ENCODE measurements at places on chromosomes 4 and X.
A peak's percentile ranks its signal among the peaks of the same experiment; 100 is the strongest.

- DNase-seq, result no peak
Measured at GRCh38 chr4:62517716-62518115, 1317.6 kb downstream of the ADGRL3 start.

GRCh38 chrX:72659723-72660122 lies 54.4 kb downstream of the PHKA1 start:
- DNase-seq, result no peak

DNA sequence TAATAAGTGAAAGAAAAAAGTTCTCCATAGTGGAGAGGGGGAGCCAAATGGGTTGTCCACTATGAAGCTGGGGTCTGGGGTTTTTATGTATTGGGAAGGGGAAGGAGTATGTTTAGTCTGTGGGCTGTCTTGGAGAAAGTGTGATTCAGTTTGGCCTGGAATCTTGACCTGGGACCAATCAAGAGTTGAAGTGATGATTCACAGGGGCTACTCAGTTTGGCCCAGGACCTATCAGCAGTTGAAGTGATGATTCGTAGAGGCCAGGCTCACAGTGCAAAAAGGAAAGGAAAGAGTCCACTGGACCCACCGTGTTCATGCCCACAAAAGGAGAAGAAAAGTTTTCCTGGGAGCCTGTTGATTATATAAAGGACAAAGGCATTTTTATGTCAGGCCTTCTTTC lies 47.3 kb upstream of the RAB9B start:
- no peak for DNase-seq

DNA sequence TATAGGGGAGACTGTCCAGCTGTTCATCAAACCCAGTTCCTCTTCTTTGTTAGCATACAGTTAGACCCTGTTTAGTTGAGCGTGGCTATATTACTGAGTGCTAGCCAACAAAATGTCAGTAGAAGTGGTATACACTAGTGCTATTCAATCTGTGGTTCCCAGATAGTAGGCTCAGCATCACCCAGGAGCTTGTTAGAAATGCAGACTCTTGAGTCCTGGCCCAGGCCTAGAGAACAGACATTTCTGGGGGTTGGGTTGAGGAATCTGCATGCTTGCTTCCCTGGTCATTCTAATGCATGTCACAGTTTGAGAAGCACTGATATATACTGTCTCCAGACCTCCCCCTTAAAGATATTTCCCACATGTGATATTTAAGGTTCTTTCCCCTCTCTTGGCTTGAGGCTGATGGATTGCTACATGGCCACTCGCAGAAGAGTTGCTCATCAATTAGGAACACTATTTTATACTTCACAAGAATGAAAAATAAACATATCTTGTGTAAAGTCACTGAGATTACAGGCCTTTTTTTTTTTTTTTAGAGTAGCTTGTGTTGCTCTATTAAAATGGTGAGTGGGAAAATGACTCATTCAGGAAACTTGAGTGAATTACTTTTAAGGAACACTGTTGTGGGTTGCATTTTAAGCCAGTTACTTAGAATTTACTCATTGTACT lies 289.0 kb downstream of the STIM2 start:
- DNase-seq, result peak; percentile 47

GRCh38 chrX:14673764-14674163 lies 144.4 kb downstream of the GLRA2 start:
- no peak for DNase-seq

DNA sequence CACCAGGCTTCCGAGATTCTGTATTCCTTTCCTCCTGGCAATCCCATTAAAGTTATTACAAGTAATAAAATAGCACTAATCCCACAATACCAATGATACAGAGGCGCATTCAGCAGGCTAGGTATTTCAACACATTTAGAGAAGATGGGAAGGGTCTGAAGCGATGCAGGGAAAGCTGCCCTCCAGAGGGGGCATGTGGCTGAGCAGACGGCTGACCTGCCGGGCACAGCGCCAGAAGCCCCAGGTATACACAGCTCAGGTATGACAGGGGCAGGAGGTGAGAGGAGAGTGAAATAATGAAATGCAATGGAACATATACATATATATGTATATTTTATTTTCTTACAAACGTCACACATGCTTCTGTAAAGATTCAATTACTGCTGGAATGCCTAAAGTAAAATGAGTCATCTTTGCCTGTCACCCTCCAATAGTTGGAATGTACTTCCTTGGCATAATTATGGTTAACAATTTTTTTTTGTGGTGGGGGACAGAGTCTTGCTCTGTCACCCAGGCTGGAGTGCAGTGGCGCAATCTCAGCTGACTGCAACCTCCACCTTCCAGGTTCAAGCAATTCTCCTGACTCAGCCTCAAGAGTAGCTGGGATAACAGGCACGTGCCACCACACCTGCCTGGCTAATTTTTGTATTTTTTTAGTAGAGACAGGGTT lies 21.3 kb upstream of the CDKN2AIP start:
- no peak for DNase-seq

DNA sequence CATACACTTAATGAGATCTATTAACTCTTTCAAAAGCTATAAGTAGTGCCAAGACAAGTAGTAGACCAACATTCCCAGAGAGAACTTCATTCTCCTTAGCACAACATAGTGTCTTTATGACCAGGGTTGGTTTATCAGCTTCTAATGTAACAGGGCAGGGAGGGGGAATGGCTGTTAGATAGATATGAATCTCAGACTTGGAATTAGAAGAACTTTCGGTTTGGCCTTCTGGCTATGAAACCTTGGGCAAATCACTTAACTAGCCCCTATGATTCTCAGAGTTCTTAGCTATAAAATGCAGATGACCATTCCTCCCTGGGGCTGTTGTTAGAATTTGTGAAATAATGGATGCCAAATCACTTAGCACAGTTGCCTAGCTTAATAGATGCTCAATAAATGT lies 132.2 kb downstream of the SLC10A7 start:
- DNase-seq, result no peak

- DNase-seq, result no peak
Measured at GRCh38 chr4:31169846-31170245, 449.7 kb downstream of the PCDH7 start.

DNA sequence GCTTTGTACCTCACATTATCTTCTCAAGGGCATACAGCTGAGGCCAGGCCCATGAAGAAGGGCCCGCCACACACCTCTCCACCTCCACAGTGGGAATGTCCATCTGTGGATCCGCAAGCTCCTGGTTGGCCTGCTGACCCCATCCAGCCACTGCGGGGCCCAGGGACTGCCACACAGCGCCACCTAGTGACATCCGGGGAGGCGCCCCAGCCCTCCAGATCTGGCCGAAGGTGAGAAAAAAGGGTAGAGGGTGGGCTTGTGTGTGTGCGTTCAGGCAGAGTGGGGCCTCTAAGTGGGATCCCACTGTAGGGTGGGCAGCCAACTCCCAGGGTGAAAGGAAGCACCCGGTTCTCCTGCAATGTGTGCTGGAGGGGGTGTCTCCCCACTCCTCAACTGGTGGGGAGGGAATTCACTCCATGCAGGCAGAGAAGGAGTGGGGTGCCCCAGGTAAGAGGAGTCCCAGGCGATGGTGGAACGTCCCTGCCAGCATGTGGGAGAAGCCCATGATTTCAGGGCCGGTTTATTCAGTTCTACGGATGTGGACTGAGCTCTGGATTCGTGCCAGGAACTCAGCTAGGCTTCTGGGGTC lies 117.3 kb downstream of the ENPP6 start:
- DNase-seq, result no peak

DNA sequence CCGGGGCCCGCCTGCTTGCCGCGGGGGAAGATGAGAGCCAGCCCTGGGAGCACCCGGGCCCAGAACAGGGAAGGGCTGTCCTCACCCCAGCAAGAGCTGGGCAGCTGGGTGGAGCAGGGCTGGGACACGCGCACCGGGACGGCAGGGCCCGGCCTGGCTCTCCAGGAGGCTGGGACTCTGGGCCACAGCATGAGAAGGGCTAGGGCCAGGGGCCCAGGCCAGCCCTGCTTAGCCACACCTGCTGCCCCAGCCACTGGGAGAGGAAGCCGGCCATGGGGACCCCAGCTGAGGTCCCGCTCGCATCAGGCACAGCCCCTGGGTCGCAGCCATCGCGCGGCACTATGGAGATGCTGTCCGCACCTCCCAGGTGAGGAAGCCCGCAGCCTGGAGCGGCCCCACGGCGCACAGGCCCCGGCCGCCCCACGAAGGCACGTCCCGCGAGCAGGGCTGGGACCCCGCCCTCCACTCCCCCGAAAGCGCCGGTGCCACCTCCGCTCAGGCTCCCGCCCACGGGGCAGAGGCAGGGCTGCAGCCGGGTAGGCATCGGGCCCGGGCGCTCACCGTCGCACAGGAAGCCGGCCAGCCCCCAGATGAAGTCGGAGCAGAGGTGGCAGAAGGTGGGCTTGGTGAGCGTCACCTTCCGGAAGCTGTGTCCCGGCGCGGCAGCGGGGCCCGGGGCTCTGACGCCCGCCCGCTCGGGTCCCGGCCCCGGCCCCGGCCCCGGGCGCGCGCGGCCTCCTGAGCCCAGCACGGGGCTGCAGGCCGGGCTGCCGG lies 531 bp downstream of the DGKQ start:
- no peak for DNase-seq

DNA sequence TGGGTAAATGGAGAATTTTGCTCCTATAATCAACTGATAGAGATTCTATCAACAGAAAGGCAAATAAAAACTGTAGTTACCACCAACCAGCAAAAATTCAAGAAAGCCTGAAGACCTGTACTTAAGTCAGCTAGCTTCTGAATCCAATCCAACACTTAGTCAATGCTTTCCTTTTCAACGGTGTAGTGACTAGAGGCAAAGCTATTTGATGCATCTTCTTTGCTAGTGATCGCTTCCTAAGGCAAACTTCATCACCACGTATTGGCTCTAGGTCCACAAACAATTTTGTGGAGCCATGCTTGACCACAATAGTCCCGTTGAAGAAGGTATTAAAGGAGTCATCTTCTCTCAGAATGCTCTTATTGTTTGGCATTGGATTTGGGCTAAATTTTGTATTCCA lies 25.0 kb upstream of the UBA6 start:
- DNase-seq, result no peak

GRCh38 chr4:182155806-182156205 lies 87.4 kb upstream of the TENM3 start:
- no peak for DNase-seq

GRCh38 chr4:106268786-106269185 lies 47.2 kb downstream of the TBCK start:
- no peak for DNase-seq

DNA sequence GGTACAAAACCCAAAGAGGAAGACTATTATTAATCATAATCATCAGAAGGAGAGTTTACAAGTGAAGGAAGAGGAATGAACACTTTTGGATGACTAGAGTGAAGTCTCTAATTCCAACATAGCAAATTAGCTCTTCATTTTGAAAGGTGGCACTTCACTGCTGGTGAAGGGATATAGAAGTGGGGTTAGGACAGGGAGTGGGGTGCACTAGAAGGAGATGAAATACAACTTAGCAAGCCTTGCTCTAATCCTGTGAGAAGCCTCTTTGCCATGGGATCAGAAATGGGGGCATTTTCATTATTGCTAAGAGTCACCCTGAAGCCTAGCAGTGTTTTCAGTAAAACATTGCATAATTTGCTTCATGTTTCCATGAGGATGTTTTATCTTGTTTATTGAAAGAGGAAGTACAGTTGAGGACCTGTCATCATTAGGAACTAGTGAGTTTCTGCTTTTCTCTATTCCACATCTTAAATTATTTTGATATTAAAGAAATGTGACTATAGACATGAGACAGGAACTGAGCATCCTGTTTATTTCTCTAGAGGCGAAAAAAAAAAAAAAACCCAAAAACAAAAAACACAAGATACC lies 9.3 kb upstream of the GRPR start:
- no peak for DNase-seq

DNA sequence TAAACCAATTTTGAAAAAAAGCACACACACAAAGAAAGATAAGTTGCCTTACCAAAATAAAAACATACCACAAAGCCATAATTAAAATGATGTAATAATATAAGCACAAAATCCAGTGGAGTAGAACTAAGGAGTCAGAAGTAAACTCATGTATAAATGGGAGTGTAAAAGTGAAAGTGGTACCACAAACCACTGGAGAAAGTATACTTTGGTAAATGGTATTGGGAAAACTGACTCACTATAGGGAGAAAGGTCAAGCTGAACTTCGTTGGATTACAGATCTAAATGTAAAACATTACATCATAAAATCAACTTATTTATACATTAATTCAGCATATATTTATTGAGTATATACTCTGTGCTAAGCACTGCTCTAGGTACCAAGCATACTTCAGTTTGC lies 46.3 kb upstream of the HHIP start:
- no peak for DNase-seq

- DNase-seq, result no peak
Measured at GRCh38 chrX:103941201-103941975, 21.0 kb upstream of the TMSB15B start.

DNA sequence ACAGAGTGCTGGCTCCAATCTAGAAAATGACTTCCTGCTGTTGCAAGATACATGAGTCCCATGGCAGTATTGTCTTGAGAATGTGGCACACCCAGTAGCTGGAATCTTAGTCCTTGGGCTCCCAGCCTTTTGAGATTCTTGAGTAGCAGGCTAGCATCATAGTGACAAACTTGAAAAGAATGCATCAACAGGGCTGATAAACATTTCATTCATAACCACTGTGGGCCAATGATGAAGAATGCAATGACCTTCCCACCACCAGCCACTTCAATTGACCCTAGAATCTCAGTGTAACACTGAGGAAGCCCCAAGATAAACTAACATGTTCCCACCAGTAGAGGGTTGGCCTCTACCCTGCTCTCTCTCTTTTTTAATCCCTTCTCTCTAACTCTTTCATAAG lies 329.3 kb downstream of the GBA3 start:
- no peak for DNase-seq

DNA sequence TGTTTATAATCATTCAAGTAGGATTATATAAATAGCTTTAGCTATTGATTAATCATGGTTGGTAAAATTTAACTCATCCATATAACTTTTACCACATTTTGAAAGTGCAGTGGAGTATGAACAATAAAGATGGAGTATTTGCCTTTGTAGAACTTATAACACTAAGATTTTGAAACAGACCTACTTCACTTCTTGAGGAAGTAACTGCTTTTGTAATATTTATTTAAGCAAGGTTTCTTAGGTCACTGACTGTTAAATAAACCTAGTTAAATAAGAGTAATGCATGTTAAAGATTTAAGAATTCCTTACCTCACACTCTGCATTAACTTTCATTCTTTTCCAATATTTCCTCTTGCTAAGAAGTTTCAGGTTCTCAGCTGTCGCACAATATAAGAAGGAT lies 242.5 kb downstream of the CFAP299 start:
- no peak for DNase-seq

- DNase-seq, result no peak
Measured at GRCh38 chr4:108256538-108256937, 87.8 kb upstream of the LEF1 start.

DNA sequence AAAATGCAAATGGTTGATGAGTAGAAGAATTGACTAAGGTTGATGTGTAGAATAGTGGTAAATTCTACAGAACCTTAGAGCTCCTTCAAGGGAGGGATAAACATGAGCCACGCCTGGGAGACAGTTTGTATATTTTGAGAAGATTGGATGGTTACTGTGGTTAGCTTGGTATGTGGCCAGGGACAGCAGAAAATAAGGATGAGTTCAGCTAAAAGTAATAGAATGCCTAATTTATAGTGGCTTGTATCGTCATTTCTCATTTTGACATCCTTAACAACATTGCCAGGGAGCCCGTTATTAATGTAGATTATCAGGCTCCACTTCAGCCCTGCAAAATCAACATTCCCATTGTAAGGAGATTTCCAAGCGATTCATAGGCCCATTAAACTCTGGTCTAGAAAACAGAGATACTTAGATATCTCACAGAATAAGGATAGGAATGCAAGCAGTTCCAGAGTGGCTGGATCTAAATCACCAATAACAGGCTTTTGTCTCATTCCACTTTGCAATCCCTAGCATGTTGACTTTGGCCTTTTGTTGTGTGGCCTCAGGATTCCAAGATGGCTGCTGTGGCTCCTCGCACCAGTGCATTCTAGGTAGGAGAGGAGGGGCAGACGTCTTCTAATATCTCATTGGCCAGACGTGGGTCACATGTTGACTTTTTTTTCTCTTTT lies 6.4 kb upstream of the PTTG2 start:
- no peak for DNase-seq
